Osteocyte (in vitro differentiated cells): ENCODE measurements at places on chromosomes 11 and 22. TPM values are rescaled to one million over a fixed set of nuclear protein-coding genes. Genes with fewer than 3 reads are reported as not detected.

IRAG1 gene
- total RNA-seq: 22.2 and 24.0 TPM in 2 replicates

CRYBA4 gene
- not detected in 2 replicates for total RNA-seq

CHRDL2 gene
- not detected in 2 replicates for total RNA-seq

DNA sequence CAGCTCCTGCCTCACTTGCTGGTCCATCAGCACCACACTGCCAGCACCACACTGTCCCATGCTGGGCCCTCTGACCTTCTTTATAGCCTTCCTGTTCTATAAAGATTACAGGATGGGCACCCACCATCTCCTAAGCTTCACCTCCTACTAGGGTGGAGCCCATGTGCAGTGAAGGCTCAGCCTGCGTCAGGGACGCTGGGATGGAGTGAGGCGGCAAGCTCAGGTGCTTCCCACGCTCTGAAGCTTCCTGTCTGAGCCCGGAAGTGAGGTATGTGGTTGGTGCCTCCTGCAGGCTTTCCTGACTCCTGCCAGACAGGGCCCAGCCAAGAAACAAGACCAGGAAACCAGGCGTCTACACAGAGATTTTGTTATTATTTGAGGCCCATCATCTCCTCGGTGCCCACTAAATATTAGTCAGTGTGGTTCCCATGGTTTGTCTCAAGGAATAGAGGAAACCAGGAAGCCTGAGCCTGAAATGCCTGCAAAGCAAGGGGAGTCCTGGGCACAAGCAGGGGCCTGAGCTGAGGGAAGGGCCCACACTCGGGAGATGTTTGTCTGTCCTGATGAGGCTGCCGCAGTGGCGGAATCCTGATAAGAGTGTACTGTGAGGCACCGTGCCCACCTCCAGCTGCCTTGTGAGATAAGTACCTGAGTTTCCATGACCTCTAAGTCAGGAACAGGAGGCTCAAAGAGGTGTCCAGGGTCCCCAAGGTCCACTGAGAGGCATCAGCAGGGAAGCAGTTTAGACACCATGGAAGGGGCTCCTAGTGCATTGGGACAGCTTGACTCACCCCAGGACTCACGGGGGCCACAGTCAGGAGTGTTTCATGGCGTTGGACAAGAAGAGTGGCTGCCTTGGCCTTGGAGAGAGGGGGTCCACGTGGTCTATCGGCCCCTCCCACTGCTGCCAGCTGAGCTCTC is 22.0 kb downstream of the RSPH14 start:
- H3K4me3 ChIP-seq: no peak overlapping the region
- no peak for DNase-seq
- H3K4me1 ChIP-seq: no peaks in the 10 kb centered on the region
- no peaks in the 10 kb centered on the region for H3K27me3 ChIP-seq

DNA sequence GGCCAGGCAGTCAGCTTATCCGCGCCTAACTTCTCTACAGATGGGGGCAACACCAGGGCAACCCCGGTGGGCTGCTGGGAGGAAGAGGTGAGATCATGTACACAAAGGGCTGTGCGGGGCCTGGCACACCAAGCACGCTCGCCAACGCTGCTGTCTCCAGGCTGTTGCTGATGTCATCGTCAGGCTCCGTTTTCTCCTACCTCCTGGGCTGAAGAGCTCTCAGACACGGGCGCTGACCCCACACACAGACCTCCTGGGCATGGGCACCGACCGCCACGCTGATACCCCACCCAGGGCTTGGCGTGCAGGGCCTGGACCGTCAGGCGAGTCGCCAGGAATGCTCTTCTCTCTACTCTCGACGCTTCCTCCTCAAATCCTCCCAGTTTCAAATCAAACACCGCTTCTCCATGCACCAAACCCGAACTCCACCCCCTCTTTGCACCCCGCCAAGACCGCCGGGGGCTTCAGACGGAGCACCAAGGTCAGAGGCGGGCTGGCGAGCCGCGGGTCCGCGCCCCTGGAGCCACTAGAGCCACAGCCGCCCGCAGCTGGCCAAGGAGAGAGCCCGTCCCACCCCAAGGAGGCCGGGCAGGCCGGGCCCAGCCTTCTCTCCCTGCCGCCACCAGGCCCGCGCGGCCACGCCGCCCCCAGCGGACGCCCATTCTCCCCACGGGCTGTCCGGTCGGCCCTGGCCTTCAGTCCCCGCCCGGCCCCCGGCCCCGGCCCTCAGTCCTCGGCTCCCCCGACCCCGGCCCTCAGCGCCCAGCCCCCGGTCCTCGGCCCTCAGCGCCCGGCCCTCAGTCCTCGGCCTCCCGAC is 772 bp downstream of the SBF1 start:
- peak overlapping the region; percentile 90 for H3K4me3 ChIP-seq
- DNase-seq: no peak
- no peaks in the 10 kb centered on the region for H3K27me3 ChIP-seq
- peak overlapping the region; percentile 88 for H3K27ac ChIP-seq

DNA sequence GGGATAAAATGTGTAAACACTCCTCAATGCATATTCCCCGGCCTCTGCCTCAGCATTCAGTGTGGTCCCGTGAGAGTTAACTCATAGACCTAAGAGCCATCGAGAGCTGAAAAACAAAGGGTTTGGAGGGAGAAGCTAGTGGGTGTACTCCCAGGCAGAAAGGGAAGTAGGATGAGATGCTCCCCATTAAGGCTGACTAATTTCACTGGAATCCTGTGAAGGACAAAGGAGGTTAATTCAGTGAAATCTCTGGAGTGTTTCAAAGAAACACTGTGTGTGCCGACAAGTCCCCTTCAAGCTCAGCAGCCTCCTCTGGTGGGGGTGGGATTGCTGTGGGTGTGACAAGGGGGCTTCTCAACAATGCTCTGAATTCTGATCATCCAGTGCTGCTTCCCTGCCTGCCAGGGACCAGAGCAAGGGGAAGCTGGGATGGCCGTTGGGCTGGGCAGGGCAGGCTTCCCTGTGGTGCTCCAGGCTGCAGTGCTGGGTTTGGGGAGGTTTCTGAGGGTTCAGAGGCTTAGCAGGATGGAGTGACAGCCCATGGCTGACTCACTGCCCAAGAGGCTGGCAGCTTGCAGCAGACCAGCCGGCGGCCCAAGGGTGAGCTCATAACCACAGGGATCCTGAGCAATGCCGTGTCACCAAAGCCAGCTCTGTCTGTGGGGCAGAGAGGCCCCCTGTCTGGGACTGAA is 61.4 kb upstream of the BMAL1 start:
- H3K4me3 ChIP-seq: peak overlapping the region; percentile 36
- peak; percentile 92 for DNase-seq
- no peaks in the 10 kb centered on the region for H3K36me3 ChIP-seq

GRCh38 chr22:29997107-29997506 is 83.2 kb upstream of the HORMAD2 start:
- H3K27me3 ChIP-seq: no peaks in the 10 kb centered on the region
- no peak for DNase-seq
- H3K27ac ChIP-seq: no peak overlapping the region
- H3K4me1 ChIP-seq: peaks cover 13% of the 10 kb centered on the region

TYR gene
- total RNA-seq: not detected in 2 replicates

GRCh38 chr11:118016104-118016503 is 29.9 kb downstream of the IL10RA start:
- H3K27me3 ChIP-seq: peaks cover 16% of the 10 kb centered on the region
- DNase-seq: no peak
- H3K27ac ChIP-seq: no peak overlapping the region
- H3K4me1 ChIP-seq: no peaks in the 10 kb centered on the region
- H3K4me3 ChIP-seq: no peak overlapping the region

GRCh38 chr22:19767427-19768341 is 7.1 kb downstream of the TBX1 start:
- peaks cover 3% of the 10 kb centered on the region for H3K27me3 ChIP-seq
- DNase-seq: no peak
- peaks cover 9% of the 10 kb centered on the region for H3K36me3 ChIP-seq

DNA sequence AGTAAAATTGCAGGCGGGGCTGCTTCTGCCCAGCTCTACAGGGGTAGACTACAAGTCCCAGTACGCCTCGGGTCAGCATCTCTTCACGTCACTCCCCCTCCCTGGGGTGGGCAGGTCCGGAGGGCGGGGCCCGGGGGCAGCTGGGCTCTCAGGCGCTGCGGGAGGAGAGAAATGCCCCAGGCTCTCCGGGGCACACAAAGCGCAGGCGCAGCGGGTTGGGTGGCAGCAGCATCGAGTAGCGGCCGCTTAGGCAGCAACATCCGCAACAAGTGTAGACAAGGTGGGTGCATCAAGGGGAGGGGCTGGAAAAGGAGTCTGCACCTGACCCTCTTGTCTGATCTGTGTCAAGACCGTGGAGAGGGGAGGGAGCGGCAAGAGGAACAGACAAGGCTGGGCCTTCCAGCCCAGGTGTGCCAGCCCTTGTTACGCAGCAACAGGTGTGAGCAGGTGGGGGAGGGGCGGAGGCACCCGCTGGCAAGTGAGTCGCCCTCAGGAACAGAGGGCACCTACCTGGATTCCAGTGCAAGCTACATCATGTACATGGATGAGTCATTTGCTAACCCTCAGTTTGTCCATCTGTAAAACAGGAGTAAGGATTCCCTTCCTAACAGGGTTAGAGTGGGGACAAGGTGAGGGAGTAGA is 1.2 kb downstream of the PLEKHB1 start:
- peaks cover 4% of the 10 kb centered on the region for H3K4me1 ChIP-seq
- DNase-seq: no peak
- H3K27ac ChIP-seq: no peak overlapping the region

GRCh38 chr11:121482231-121483129 is 29.7 kb upstream of the SORL1-AS1 start:
- no peak for DNase-seq
- H3K4me1 ChIP-seq: peaks cover 28% of the 10 kb centered on the region
- no peaks in the 10 kb centered on the region for H3K36me3 ChIP-seq
- peak overlapping the region; percentile 16 for H3K27ac ChIP-seq
- H3K4me3 ChIP-seq: no peak overlapping the region
- peaks cover 15% of the 10 kb centered on the region for H3K27me3 ChIP-seq

DTX4 gene
- 1.2 and 2.7 TPM in 2 replicates for total RNA-seq

DNA sequence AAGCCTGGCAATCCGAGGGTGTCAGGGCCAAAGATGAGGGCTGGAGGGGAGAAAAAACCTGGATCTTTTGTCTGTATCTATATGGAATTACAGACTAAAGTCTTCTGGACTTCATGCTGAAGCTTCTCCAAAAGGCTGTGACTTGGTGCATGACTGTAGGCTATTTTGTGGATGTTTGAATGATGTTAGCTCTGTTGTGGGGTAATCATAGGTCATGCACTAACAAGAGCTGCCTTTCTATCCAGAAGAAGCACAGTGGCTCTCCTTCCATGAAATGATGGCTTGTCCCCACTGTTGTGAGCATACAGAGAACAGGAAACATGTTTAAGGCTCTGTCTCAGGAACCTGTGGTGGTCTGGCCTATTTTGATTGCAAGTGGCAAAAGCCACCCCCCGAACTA is 263.3 kb upstream of the PLET1 start:
- H3K4me3 ChIP-seq: no peak overlapping the region
- peaks cover 3% of the 10 kb centered on the region for H3K27me3 ChIP-seq
- DNase-seq: no peak
- H3K36me3 ChIP-seq: no peaks in the 10 kb centered on the region

DNA sequence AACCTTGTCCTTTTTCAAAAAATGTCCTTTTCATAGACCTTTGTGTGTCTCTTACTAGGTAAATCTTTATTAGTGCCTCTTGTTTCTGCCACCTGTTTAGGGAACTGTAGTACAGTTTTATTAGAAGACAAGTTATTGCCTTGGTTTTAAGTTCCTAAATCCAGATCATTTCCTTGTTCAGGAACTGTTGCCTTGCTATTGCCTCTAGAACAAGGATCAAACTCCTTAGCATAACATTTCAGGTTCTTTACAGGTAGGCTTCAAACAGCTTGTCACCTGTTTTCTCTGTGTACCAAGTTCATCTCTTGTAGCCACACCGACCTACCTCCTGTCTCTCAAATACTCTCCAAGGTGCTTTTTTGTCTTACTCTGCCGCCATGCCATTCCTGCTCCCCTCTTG is 75.2 kb downstream of the MTMR3 start:
- H3K4me3 ChIP-seq: no peak overlapping the region
- H3K36me3 ChIP-seq: peaks cover 8% of the 10 kb centered on the region
- no peak for DNase-seq
- H3K4me1 ChIP-seq: peaks cover 2% of the 10 kb centered on the region
